ENCODE measurements at places on chromosomes 16 and 17. TPM values are rescaled to one million over a fixed set of nuclear protein-coding genes. Genes with fewer than 3 reads are reported as not detected.
A peak's percentile ranks its signal among the peaks of the same experiment; 100 is the strongest.

GRCh38 chr17:39684369-39685192 is 3.3 kb downstream of the PGAP3 start:
- no peak for DNase-seq

DNA sequence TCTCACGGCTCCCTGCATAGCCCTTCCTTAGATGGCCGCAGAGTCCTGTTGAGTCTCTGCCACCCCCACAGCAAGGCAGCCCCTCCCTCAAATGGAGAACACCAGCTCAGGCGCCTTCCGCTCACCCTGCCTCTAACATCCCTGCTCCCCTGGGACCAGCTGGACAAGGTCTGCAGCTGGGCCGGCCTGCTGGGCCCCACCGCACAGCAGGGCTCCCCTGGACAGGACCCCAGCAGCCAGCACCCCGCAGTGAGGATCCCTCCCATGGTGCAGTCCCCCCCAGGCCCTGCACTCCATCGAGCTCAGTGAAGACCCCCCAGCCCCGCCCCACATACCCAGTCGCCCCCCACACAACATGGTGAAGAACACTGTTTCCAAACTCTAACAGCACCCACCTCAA is 10.2 kb downstream of the ATP2A3 start:
- no peak for DNase-seq

- DNase-seq = no peak
These were observed 110.8 kb upstream of the MPHOSPH6 start for GRCh38 chr16:82280867-82281266.

DNA sequence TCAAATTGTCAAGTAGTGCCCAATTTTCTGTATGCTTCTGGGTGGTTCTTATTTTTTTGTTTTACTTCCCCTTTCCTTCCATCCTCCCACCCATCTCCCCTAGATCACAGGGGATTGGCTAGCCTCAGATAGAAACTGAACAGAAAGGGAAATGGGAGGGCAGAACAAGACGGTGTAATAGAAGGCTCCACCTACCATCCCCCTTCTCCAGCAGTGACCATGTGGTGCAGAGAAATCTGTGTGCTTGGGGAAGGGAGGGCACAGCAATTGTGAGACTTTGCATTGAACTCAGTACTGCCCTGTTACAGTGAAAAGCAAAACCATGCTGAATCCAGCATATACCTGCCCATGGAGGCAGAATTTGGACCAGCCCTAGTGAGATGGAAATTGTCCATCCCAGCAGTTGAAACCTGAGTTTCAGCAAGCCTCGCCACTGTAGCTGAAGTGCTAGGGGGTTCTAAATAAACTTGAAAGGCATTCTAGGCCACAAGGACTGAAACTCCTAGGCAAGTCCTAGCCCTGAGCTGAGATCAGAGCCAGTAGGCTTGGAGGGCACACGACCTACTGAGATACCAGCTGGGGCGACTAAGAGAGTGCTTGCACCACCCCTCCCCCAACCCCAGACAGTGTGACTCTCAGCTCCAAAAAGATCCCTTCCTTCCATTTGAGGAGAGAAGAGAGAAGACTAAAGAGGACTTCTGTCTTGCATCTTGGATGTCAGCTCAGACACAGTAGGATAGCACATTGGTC is 5.2 kb downstream of the SLFN11 start:
- DNase-seq = peak; percentile 64

- no peak for DNase-seq
These were observed 22.2 kb downstream of the SERPINF1 start for GRCh38 chr17:1783834-1784611.

DNA sequence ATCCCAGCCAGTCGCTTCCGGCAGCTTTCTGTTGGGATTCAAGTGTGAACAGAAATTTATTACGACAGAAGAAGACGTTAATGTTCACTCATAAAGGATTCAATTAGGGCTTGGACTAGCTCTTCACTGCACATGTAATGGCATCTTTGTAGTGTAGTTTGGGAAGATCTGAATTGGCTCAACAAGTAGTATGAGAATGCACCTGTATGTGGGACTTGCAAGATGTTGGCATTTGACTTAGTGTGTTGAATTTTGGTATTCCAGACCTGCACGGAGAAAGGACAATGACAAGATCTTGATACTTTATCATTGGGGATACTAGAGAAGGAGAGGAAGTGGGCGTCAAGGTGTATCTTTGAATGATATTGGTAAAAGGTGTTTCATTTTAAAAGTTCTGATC is 1.2 kb downstream of the PSMD11 start:
- DNase-seq = no peak

- DNase-seq = peak; percentile 63
These were observed 18.6 kb upstream of the HAPSTR1 start for GRCh38 chr16:9072806-9073341.

DNA sequence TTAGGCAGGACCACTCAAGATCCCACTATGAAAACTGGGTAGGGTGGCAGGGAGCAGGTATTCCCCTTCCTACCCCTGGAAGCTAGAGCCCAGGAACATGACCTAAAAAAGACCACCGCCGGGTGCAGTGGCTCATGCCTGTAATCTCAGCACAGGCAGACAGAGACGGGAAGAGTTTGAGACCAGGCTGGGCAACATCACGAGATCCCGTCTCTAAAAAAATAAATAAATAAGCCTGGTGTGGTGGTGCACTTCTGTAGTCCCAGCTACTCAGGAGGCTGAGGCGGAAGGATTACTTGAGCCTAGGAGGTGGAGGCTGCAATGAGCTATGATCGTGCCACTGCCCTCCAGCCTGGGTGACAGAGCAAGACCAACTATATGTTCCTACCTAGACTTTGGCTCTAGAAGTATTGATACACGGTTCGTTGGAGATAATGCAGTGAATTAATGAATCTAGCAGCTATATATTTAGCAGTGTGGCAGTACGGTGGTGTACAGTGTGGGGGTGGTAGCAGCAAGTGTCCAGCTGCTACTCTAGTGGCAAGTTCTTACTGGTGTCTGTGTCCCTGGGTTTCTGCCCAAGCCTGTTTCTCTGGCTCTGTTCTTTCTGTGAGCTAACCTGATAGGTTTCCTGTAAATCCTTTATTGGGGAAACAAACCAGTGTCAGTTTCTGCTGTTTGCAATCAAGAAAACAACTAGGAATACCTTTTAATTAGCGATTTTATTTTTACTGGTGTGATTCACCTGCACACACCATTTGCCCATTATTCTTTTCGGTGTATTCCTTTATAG is 3.3 kb upstream of the USP31 start:
- no peak for DNase-seq

DNA sequence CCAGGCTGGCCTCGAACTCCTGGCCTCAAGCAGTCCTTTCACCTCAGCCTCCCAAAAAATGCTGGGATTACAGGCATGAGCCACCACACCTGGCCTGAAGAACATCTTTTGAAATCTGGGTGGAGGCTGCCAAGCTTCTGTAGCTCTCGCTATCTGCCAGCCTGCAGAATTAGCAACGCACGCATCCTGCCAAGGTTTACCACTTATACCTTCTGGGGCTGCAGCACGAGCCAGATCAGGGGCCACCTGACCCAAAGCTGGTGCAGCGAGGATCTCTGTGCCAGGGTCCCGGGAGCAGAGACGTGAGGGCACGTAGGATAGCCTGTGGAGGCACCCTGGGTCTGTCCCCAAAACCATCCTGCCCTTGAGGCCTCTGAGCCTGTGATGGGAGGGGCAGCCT is 22.2 kb downstream of the SLC38A8 start:
- DNase-seq = no peak

DNA sequence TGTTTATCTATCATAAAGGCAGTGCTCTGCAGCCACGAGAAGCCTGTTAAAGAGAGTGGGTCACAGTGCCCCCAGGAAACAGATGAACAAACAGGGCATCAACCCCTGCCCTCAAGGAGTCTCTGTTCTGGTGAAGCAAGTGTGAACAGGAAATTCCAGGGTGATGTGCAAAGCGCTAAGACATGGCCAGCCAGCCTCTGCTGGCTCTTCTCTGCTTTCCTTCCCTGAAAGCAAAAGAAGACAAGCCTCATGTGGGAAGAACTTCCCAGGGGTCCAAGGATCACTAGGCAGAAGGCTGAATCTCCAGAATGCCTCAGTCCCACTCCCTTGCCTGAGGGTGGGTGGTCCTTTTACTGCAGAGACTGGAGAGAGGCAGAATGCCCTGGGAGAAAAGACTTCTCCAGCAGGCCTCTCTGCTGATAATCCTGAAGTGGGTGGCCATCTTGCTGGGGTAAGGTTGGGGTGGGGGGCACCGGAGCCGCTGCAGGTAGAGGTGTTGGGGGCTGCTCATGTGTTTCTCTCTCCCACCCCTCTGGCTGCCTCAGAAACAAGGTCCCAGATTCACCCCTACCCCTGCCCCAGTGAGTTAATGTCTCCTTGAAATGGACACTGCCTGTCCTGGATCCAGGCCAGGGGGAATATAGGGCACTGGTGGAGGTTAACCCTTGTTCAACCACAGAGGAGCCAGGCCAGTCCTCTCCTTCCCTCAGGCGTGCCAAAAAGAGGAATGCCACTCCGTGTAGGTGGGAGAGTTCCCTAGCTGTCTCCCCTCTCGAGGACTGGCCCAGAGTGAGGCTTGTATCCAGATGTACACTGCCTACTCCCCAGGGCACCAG is 2.4 kb downstream of the ANKRD13B start:
- no peak for DNase-seq

- no peak for DNase-seq
These were observed 42.4 kb upstream of the JPH3 start for GRCh38 chr16:87559945-87560344.

GRCh38 chr17:49963626-49964302 is 5.2 kb upstream of the DLX4 start:
- DNase-seq = no peak

- no peak for DNase-seq
These were observed 454.7 kb downstream of the CDH8 start for GRCh38 chr16:61581417-61582046.

- DNase-seq = no peak
These were observed 102.5 kb upstream of the TMEM97 start for GRCh38 chr17:28216528-28216927.

DNA sequence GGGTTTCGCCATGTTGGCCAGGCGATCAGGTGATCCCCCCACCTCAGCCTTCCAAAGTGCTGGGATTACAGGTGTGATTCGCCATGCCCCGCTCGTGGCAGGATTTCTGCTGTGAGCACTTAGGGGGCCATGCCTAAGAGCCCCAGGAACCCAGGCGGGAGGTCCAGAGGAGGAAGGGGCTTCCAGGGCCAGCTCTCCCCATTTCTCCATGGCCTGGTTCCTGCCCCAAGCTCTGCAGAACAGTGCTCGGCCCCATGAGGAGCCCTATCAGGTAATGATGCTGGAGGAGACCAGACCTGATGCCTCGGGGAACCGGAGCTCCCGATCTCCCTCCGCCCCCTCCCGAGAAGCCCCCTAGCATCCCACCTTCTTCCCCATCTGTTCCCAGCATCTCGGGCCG is 53.6 kb downstream of the RMI2 start:
- DNase-seq = no peak

DNA sequence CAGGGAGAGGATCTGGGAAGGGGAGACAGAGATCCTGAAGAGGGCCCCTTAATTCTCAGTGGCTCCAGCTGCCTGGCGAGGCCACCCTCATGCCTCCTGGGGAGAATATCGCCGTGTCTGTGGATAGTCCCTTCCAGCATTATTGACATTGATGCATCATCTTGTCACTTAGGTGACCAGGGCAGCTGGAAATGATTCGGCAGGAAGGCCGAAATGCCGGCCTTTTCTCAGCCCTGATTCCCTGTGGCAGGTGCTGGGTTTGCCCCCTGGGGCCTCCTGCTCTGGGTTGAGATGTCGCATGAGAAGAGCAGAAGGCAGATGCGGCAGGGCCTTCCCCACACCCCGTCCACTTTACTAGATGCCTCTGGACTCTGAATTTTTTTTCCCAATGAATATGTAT is 89.5 kb downstream of the RAP1GAP2 start:
- DNase-seq = no peak

DNA sequence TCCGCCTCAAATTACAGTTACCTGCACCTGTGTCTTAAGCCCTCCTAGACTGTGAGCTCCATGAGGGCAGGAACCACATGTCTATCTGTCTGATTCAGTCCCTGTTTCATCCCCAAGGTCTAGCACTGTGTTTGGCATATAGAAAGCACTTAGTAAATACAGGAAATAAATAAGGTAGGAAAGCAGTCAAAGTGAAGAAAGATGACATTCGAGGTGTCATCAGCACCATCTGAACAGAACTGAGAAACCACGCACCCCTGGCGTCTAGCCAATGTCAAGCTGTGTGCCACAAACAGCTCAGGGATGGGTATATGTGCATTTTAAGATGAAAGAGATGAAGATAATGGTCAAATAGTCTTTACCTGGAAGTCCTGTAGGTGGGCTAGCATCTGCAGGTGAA is 79.6 kb upstream of the ATP2A3 start:
- peak; percentile 53 for DNase-seq

DNA sequence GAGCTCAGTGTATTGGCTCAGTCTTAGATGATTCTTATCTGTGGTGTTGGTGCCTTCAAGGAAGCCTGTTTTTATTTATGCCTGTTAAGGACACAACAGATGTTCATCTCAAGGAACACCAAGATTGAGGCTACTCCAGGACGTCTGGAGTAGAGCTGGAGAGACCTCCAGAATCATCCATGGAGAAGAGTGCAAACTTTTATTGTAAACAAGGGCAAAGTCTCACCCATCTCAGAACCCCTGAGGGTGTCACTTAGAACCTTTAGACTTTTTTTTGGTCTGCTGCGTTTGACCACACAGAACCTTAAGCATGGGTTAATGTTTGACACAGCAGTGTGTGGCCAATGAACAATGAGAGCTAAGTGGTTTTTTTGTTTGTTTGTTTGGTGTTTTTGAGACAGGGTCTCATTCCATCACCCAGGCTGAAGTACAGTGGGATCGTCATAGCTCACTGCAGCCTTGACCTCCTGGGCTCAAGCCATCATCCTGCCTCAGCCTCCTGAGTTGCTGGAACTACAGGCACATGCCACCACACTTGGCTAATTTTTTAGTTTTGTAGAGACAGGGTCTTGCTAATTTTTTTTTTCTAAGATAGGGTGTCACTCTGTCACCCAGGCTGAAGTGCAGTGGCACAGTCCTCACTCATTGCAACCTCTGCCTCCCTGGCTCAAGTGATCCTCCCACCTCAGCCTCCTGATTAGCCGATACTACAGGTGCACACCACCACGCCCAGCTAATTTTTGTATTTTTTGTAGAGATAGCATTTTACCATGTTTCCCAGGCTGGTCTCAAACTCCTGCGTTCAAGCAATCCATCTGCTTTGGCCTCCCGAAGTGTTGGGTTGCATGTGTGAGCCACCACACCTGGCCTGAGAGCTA is 16.3 kb downstream of the SLC47A1 start:
- DNase-seq = no peak

DNA sequence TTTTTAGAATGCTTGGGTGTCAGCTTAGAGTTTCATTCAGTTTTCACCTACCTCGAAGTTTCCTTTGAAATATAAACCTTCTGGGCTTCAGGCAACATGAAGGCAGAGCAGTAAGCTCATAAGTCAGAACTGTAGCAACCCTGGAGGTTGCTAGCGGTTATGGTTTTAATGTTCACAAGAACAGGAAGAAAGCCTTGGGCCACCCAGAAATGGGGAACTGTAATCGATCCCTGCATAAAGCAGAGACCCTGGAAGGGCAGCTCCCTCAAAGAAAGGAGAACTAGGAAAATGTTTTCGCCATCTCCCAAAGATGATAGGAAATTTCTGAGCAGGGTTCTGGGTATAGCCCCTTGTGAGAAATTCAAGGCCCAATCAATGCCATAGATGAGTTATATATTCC is 47.8 kb upstream of the RASL10B start:
- no peak for DNase-seq

The IQCK gene
- 0.81 TPM for total RNA-seq

The PYY gene
- total RNA-seq = not detected

The ENKD1 gene
- total RNA-seq = 7.0 TPM

The FBXO39 gene
- total RNA-seq = 1.5 TPM

The TBC1D3C gene
- not detected for total RNA-seq

The CACNG1 gene
- not detected for total RNA-seq

The CLDN9 gene
- total RNA-seq = 0.16 TPM

The TUBB3 gene
- 1.1 TPM for total RNA-seq

The GLIS2 gene
- total RNA-seq = 0.16 TPM

The TBX6 gene
- total RNA-seq = 1.3 TPM

The ABHD15 gene
- total RNA-seq = 21.7 TPM
